Activated naive CD8-positive, alpha-beta T cell treated with anti-CD3 and anti-CD28 coated beads for 36 hours (primary cell): ENCODE measurements at places on chromosomes 6 and 20. TPM values are rescaled to one million over a fixed set of nuclear protein-coding genes. Genes with fewer than 3 reads are reported as not detected.

KIAA0408 gene
- 3.1 TPM for total RNA-seq

DEFB124 gene
- total RNA-seq = not detected

GRCh38 chr20:14523090-14523489, 185.7 kb upstream of the FLRT3 start:
- DNase-seq = no peak

- DNase-seq = no peak
Observed at GRCh38 chr20:62229667-62230066, 8.7 kb upstream of the OSBPL2 start.

- no peak for DNase-seq
Observed at GRCh38 chr6:1412901-1413300, 23.5 kb downstream of the FOXF2 start.

SLC22A2 gene
- not detected for total RNA-seq

DNA sequence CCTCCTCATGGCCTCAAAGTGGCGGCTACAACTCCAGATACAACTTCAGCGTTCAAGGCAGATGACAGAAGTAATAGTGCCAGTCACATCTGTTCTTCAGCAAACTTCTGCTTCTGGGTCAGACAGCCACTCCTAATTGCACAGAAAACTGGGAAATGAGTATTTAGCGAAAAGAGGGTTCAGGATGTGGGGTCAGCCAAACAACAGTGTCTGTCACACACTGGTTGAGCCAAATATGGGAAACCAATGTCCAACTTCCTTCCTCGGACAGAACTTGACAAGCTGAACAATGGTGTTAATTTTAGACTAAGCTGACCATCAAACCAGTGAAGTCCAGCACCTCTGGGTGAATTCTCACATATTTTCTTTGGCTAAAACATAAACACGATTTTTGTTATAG, 22.1 kb downstream of the NUDT3 start:
- no peak for DNase-seq

- DNase-seq = no peak
Observed at GRCh38 chr6:121460170-121460569, 24.7 kb downstream of the GJA1 start.

GRCh38 chr6:130848945-130849344, 21.7 kb downstream of the SMLR1 start:
- DNase-seq = peak; percentile 12

GRCh38 chr6:89430201-89430962, 2.6 kb upstream of the ANKRD6 start:
- no peak for DNase-seq

NTSR1 gene
- not detected for total RNA-seq

- DNase-seq = peak; percentile 4
Observed at GRCh38 chr6:3457710-3458602, 1.1 kb upstream of the SLC22A23 start.

CNR1 gene
- total RNA-seq = not detected

COL11A2 gene
- 1.1 TPM for total RNA-seq

GRCh38 chr6:132812756-132813172, 1.6 kb upstream of the RPS12 start:
- no peak for DNase-seq

NNAT gene
- total RNA-seq = 0.36 TPM

- DNase-seq = no peak
Observed at GRCh38 chr20:25073544-25073943, 8.4 kb downstream of the VSX1 start.

- no peak for DNase-seq
Observed at GRCh38 chr20:51554538-51555165, 12.1 kb upstream of the NFATC2 start.

NHLRC1 gene
- 0.16 TPM for total RNA-seq

PPP1R3G gene
- 0.06 TPM for total RNA-seq

GRCh38 chr20:658731-659291, 5.8 kb upstream of the SRXN1 start:
- DNase-seq = no peak

DNA sequence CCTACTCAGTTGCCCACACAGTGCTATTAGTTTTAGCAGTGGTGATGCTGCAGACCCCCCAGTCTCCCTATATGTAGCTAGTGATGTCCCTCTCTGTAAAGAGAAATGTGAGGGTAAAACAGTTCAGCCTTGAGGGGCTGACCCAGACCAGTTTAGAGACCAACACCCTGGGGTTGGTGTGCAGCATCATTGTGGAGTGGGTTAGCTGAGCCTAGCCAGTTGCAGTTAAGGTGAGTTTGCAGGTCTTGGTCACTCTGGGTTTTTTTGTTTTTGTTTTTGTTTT, 401 bp upstream of the B3GALT4 start:
- no peak for DNase-seq

- no peak for DNase-seq
Observed at GRCh38 chr6:82035526-82035925, 212.0 kb downstream of the IBTK start.

TCP11 gene
- total RNA-seq = not detected

GRCh38 chr20:7355051-7355450, 585.2 kb downstream of the HAO1 start:
- DNase-seq = no peak

GRCh38 chr6:113662688-113663333, 194.3 kb upstream of the MARCKS start:
- no peak for DNase-seq

CCDC170 gene
- total RNA-seq = not detected
